ENCODE measurements at places on chromosomes 7 and 10.

- peak; percentile 76 for DNase-seq
These were observed 24.1 kb upstream of the FFAR4 start for GRCh38 chr10:93542358-93542791.

- no peak for DNase-seq
These were observed 57.6 kb downstream of the LRGUK start for GRCh38 chr7:134184767-134185166.

- no peak for DNase-seq
These were observed 53.1 kb upstream of the UCN3 start for GRCh38 chr10:5311617-5312016.

DNA sequence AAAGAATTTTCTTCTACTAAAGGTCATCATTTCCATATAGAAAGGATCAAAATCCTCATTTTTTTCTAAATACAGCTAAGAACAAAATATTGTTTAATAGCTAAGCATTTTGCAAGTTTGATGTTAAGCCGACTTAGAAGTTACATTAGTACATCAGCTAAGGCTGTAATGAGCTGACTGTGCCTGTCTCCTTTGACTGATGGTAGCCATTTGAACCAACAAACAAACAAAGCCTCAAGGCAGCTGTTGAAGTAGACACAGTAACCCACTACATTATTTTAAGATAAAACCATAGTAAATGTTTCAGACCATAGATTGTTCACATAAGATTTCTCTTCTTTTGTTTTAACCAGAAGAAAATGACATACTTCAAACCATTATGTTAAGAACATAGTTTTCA lies 210.9 kb upstream of the VSTM2A start:
- no peak for DNase-seq

DNA sequence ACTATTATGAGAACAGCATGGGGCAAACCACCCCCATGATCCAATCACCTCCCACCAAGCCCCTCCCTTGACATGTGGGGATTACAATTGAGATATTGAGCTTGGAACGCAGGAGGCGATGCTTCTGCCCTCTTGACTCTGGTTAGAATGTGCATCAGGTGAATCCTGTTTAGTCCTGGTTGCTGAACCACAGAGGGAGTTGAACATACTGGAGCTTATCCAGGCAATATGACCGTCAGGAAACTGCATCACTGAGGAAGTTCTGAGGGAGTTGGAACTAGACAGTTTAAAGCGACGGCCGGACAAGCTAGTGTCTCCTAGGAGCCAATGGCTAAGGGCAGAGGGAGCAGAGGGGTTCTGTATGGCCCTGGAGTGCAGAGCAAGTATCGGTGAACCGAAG lies 31.8 kb upstream of the GARS1 start:
- no peak for DNase-seq

GRCh38 chr7:39416866-39417265 lies 149.3 kb upstream of the YAE1 start:
- no peak for DNase-seq

DNA sequence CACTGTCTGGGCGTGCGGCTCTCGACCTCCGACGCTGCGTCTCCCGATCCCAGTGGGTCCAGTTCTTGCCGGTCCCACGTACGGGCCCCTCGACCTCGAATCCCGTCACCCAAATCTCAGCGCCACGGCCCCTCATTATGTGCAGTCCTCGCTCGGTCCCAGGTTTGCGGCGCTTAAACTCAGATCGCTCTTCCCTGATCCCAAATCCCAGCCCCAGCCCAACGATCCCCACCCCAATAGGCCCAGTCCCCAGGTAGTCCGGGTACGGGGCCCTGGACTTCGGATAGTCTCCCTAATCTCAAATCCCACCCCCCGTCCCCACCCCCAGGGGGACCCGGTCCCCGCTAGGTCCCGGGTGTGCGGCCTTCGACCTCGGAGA lies 666 bp downstream of the HNRNPF start:
- DNase-seq, result no peak

GRCh38 chr7:69162931-69163670 lies 435.2 kb upstream of the AUTS2 start:
- no peak for DNase-seq

DNA sequence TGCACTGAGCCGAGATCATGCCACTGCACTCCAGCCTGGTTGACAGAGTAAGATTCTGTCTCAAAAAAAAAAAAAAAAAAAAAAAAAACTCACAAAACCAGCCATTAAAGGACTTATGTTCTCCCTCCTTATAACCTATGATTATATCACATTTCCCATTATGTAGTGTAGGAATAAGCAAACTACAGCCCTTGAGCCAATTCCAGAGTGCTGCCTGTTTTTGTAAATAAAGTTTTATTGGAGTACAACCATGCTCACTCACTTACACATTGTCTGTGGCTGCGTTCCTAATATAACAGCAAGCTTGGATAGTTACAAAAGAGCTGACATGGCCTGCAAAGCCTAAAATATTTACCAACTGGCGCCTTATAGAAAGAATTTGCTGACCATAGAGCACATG lies 72.7 kb upstream of the ARID5B start:
- DNase-seq, result no peak

Data from left forelimb (tissue), 1 donor.